Psoas muscle (tissue), 8 donors: ENCODE measurements at places on chromosomes 1 and 21. TPM values are rescaled to one million over a fixed set of nuclear protein-coding genes. Genes with fewer than 3 reads are reported as not detected.

GRCh38 chr1:183588827-183589226, 1.4 kb downstream of the NCF2 start:
- DNase-seq = no peak

GRCh38 chr1:34739613-34740012, 15.2 kb upstream of the GJB5 start:
- DNase-seq = no peak

- DNase-seq = no peak
These were observed 29.4 kb upstream of the TMCO2 start for GRCh38 chr1:40218333-40218732.

- DNase-seq = peak; percentile 78
These were observed 24.8 kb upstream of the RNF19B start for GRCh38 chr1:32989160-32990050.

The CXADR gene
- polyA plus RNA-seq = 0.01 TPM

DNA sequence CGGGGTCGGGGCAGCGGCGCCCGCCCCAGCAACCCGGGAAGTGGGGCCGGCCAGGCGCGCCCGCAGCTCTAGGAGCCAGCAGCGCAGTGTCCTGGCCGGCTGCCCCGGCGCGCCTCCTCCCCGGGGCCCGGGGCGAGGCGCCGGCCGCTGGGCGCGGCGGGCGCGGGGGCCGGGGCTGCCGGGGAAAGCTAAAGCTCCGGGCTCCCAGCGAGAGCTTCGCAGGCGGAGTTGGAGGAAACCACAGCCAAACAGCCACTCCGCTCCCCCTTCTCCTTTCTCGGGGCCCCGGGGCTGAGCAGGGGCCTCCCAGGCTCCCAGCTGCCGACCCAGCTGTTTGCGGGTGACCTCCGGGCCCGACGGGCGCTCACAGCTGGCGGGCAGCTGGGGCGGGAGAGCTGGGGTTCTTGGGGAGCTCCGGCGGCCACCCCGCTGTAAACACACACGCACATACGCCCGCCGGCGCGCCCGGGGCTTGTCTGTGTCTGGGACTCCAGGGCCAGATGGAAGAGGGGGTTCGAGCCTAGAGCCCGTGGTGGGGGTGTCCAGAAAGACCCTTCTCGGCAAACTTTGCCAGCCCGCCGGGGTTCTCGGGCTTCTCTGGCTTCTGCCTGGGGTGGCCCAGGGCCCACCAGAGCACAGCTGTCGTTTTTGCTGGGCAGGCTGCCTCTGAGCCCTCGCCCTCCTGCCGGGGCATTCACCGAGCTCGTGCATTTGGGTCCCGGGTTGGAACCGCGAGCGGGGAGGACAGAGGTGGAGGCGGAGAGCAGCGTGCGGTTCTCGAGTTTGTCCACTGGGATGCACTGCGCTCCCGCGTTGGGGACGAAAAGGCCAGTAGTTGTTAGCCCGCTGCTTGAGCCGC, 1.5 kb downstream of the AJAP1 start:
- DNase-seq = peak; percentile 74
